ENCODE measurements at places on chromosomes 1 and 21. TPM values are rescaled to one million over a fixed set of nuclear protein-coding genes. Genes with fewer than 3 reads are reported as not detected.

- no peak for DNase-seq
Observed at GRCh38 chr1:231036416-231036815, 3.6 kb downstream of the FAM89A start.

DNA sequence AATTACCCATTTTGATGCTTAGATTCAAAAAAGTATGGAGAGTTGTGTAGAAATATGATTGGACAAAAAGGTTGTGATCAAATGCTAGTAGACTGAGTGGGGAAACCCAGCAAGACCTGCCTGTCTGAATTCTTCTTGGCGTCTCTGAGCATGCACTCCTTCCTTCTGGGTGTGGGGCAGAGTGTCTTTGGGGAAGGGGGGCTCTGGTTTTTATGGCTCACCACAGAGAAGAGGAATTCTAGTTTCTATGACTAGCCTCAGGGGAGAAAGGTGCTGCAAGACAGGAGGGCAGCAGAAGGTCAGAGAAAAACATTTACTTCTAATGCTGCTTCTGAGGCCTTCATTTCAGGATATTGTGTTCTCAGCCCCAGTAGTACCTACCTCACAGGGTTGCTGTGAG lies 33.9 kb upstream of the PIGC start:
- DNase-seq: no peak

DNA sequence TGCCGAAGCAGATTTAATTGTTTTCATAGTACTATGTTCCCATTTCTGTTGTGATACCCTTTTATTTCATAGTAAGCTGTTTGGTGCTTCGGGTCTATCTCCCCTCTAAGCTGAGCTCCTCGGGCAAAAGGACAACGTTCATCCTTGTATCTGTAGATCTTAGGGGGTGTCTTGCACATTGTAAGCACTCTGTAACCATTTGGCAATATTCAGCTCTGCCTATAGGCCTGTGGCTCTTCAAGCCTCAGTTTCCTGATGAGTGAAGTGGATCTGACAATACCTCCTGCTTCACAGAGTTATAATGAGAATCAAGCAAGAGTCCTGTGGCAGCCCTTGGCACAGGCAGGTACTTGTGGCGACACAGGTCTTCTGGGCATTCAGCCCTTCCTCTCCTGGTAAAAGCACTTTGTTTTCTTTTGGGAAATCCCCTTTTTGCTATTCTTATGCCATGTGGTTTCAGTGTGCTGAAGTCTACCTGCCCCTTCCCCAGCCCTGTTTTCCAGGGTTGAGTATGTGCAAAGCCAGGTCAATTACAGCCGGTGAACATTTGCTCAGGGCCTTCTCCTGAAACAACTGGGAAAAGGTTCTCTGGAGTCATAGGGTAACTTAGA lies 8.5 kb upstream of the EXO1 start:
- no peak for DNase-seq

- no peak for DNase-seq
Observed at GRCh38 chr1:63981408-63981773, 207.6 kb downstream of the ROR1 start.

GRCh38 chr1:111990878-111991718 lies 1.6 kb upstream of the KCND3 start:
- DNase-seq: peak; percentile 33

The FCRLA gene
- total RNA-seq: not detected

DNA sequence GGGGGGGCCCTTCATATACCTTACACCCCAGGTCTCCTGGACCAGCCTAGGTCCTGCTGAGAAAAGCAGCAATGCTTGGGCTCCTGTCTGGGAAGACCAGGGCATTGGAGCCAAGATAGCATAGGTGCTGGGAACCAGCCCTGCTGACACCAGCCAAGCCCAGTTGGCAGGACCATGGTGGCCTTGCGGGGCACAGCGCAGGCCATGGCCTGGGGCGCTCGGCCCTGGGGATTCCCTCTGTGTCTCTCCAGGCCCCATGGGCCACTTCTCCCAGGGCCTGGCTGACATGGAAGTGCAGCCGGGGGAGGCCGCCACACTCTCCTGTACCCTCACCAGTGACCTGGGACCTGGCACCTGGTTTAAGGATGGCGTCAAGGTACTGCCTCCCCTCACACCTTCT lies 23.3 kb downstream of the IGFN1 start:
- DNase-seq: no peak

Measured in activated naive CD4-positive, alpha-beta T cell treated with anti-CD3 and anti-CD28 coated beads for 36 hours (primary cell).